ENCODE measurements at places on chromosomes 12 and 14. TPM values are rescaled to one million over a fixed set of nuclear protein-coding genes. Genes with fewer than 3 reads are reported as not detected.

DNA sequence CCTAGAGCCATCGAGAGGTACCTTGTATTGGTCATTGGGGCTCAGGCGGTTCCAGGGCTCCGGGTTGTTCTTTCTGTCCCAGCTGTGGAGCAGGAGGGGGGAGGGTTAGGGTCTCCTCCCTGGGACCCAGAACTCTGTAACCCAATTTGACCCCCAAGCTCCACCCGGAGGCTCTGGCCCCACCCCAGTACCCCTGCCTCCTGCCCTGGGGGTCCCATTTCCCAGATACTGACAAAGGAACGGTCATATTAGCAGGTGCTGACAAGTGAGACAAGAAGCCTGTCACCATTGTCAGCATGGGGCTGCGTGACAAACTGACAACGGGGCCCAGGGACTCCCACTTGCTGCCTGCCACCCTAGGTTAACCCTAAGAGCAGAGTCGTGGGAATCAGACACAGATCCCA, 6.2 kb downstream of the SHMT2 start:
- no peak for DNase-seq

The LRRC10 gene
- total RNA-seq = not detected

- DNase-seq = no peak
Measured at GRCh38 chr14:92719421-92719820, 29.0 kb downstream of the LGMN start.

The EPS8 gene
- 135 TPM for total RNA-seq

The PSMB11 gene
- total RNA-seq = not detected

The GPR65 gene
- total RNA-seq = 1.6 TPM

- DNase-seq = peak; percentile 85
Measured at GRCh38 chr12:106247674-106248311, at the start of gene CKAP4. Gene CKAP4, minus strand, starts transcription at chr12:106248020. Its CDS starts 169 bp downstream, at chr12:106247851.

The ACSM4 gene
- not detected for total RNA-seq

GRCh38 chr14:74947353-74948227, 7.8 kb downstream of the PGF start:
- no peak for DNase-seq

DNA sequence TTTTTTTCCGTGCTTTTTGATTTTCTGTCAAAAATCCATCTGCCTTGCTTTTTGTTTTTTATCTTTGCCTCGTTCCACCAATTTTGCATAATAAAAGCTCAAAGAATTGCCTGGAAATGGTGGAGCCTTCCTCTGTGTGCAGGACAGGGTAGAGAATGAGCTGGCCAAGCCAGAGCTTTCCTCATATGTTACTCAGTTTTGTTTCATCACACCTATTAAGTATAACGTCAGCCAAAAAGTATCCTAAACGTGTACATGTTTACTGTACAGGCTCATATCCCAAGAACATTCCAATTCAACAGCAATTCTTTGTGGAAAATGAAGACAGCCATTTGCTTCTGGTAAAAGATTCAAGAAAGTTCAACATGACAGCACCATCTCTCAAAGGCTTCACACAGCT, 191.2 kb upstream of the LMNTD1 start:
- DNase-seq = no peak

GRCh38 chr12:64099397-64099796, 122.7 kb downstream of the KICS2 start:
- DNase-seq = no peak

The UNC119B gene
- 20.5 TPM for total RNA-seq

DNA sequence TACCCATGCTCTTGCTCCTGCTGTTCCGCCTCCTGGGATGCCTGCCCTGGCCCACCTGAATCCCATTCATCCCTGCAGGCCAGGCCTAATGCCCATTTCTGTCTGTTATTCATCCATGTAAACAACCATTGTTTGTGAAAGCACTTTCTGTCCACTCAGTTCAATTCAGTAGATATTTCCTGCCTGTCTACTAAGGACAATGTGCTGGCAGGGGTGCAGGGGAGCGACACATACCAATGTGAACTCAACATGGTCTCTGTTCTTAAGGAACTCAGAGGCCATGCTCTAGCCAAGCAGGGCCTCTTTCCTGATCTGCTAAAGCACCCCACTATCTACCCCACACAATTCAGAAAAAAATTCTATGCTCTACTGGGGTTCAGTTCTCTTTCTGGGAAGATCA, 88.5 kb upstream of the ZFP36L1 start:
- DNase-seq = no peak

DNA sequence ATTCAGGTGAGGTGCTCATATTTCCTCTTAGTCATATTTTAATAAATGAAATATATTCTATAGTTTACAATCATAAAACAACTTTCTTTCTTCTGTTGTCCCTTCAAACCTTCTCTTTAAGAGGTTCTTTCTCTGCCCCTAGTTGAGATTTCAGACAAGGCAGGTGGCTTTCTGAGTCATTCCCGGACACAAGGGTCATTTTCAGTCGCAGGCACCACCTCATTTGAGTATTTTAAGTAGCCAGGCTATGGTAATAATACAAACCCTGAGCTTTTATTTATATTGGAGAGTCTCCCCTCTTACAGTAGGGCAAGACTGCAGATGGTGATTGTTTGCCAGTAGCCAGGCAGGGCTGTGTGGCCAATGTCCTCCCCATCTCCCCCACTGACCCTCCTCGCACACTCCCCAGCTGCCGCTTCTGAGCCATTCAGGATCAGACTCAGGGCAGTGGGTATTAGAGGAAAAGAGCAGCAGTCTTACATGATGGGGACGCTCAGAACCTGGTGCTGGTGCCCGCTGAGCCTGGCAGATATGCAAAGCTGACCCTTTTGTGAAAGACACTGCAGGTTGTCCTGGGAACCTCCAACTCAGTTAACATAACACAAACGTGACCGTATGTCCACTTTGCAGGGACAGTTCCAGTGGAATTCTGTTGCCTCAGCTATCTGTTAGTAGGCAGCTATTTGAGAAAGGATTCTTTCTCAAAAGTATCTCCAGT, 101.1 kb upstream of the BCL2L14 start:
- no peak for DNase-seq

DNA sequence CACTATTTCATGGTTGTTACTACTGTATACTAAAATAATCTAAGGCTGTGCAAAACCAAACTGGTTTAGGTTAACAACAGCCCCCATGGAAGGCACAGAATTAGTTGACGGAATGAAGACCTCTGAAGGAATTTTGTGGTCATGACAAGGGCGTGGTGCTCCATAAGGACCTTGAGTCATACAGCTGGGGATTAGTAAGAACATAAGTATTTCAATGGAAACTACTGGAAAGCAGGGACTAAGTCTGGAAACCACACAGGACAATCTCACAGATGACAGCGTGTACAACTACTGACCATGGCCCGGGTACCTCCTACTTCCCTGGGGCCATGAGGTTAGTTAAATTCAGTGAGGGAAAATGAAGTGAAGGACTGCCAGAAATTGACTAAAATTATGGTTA, 98.5 kb upstream of the PLEKHA5 start:
- no peak for DNase-seq

DNA sequence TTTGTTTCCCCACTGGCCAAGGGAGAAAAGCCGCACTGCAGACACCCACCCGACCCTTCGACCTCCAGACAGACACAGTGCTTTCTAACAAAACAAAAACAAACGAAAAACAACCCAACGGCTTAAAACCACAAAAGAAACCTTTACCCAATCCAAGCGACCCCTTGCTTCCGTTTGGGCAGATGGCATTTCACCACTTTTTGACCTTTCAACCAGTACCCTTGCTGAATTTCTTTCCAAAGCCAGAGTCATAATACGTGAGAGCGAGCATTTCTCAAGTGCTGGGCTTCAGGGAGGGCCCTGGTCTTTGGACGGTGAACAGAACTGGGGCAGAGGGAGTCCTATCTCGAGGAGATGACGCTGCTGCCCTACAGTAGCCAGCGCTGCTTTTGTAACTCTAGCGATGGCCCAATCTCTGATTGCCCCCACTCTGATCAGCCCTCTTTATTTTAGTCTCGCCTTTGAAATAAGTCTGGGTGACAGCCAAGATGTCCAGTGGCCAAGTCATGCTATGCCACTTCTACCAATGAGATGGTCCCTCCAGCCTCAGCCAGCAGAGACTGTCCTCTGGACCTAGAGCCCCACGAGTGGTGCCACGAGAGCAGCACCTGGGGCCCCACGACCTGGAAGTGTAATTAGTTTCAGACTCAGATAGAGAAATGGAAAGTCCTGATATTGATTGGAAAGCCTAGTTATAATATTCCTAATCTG, 21.9 kb upstream of the ADIPOR2 start:
- DNase-seq = peak; percentile 38

The PPFIBP1 gene
- 37.0 TPM for total RNA-seq

The CBLN3 gene
- 3.9 TPM for total RNA-seq

GRCh38 chr12:25151476-25151875, 43.5 kb downstream of the DNAI7 start:
- DNase-seq = peak; percentile 31

GRCh38 chr14:56394826-56395530, 184.6 kb upstream of the TMEM260 start:
- no peak for DNase-seq

DNA sequence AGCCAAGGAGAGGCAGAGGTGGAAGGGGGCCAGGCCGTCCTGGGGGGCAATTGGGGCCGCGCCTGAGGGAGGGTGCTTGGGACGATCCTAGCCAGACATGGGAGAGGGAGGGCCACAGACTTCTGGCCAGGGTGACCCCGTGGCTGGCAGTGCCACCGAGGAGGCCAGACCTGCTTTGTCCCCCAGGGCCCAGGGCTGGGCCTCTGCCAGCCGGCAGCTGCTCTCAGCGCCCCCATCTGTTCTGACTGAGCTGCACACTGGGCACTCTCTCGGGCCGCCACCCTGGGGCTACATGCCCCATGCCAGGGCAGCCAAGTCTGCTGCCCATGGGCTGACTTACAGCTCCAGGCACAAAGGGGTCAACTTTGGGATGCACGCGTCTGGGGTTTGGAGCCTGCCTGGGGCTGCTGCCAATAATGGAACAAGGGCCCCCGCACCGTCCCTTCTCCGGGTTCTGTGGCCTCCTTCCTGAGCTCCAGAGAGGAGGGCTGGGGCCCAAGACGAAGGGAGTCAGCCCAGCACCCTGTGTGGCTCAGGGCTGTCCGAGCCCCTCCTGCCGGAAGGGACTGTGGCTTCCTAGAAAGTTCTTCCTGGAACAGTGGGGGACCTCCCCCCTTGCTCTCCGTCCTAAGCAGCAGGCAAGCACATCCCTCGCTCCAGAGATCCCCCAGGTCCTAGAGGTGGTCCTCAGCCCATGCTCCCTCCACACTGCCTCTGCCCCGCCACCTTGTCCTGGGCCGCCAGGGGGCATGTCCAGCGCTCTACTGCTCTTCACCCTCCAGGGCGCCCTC, 1.1 kb downstream of the ADSS1 start:
- peak; percentile 58 for DNase-seq

The AHNAK2 gene
- 4.6 TPM for total RNA-seq

DNA sequence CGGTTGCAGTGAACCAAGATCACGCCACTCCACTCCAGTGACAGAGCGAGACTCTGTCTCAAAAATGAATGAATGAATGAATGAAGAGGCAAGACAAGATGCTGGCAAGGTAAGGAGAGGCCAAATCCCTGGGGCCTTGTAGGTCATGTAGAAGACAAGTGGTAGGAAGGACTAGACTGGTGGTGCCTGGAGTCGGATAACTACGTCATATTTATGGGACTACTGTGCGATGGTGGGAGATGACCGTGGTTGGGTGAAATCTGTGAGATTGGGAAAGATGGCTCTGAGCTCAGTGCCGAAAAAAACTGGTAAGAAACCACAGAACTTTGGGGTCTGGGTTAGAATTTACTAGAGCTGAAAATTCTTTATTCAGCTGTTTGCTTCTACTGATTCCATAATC, 50.6 kb downstream of the HELB start:
- no peak for DNase-seq

DNA sequence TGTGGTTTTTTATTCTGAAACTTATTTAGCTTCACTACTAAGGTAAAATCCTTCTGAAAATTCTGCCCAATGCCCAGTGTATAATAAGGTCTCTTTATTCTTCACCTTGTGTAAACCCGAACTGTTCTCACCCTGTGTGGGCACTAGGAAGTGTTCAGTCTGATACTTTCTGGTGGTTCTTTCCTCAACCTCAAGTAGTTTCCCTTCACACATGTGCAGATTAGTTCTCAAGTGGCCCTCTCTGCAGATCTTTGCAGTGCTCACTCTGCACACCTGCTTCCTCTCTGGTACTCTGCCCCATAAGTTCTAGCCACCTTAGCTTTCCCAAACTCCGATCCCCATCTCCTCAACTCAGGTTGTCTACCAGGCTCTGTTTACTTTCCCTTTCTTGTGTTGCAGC, 61.6 kb downstream of the RAD51B start:
- DNase-seq = no peak

The KCNC2 gene
- total RNA-seq = not detected

The NR1H4 gene
- total RNA-seq = 13.8 TPM

The GALNT9 gene
- 3.7 TPM for total RNA-seq

DNA sequence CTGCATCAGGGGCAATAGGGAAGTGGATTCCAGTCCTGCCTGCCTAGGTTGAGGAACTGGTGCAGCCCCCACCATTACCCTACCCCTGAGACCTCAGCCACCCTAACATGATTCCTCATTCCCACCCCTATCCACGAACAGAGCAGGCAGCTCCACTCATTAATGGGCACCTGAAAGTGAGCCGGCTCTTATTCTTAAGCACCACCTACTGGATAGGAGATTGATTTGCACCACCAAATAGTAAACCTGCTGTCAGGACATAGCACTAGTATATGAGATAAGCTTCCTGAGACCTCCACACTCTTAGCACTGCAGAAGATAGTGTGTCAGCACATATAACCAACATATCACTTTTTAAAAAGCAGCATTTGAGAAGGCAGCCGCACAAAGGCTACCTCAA, 573.2 kb downstream of the SOX5 start:
- DNase-seq = no peak

DNA sequence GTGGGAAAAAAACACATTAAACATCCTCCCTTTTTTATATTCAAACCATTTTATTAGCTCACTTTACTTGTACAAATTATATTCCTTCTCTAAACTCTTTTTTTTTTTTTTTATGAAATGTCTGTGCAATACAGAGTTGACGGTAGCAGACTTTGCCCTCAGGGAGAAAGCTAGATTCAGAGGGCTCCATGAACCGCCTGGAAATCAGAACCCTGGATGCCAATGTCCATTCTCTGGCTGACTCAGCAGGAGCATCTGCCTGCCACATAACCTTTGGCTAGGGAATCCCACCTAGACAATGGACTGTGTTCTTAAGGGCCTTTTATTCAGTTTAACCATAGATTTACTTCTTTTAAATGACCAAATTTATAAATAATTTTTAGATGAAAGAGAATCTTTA, 467.0 kb downstream of the MDGA2 start:
- DNase-seq = no peak

The SERPINA12 gene
- total RNA-seq = not detected
